ENCODE measurements at places on chromosomes 6 and 20.

- DNase-seq = no peak
Measured at GRCh38 chr20:33914919-33915318, 78.8 kb upstream of the RALY start.

GRCh38 chr6:155067956-155068615 lies 73.0 kb downstream of the TIAM2 start:
- no peak for DNase-seq

DNA sequence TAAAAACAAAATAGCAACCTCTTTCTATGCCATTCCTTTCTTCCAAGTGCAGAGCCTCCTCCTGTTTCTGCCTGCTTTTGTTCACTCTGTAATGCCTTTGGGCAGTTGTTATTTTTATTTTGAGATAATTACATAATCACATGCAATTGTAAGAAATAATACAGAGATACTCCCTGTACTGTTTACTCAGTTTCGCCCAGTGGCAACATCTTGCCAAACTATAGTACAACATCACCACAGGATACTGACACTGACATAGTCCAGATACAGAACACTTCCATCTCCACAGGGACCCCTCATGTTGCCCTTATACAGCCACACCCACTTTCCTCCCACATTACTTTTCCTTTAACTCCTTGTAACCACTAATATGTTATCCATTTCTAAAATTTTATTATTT lies 59.7 kb downstream of the BANF2 start:
- DNase-seq = no peak

- no peak for DNase-seq
Measured at GRCh38 chr20:9075264-9076095, 6.6 kb downstream of the PLCB4 start.

GRCh38 chr6:63805808-63806572 lies 170.4 kb downstream of the PHF3 start:
- DNase-seq = no peak

DNA sequence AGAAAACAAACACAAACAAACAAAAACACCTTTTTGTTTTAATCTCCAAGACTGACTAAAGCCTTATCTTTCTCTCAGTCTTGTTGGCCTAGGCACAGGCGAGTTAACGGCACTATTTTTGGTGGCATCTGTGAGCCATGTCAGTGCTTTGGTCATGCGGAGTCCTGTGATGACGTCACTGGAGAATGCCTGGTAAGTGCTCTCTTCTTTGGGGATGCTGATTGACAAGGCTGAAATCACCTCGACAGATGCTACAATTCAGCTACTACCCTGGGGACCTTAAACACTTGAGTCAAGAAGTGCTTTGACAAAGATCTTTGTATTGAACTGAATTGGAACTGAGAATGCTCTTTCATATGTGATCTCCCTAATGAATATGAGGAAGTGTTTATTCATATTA lies 384.1 kb downstream of the LAMA2 start:
- DNase-seq = no peak

All from stimulated activated naive CD4-positive, alpha-beta T cell treated with Interleukin-2 at 50 U/mL for 16 hours (primary cell).